ENCODE measurements at places on chromosomes 4 and X. TPM values are rescaled to one million over a fixed set of nuclear protein-coding genes. Genes with fewer than 3 reads are reported as not detected.

Gene CLDN22
- not detected for total RNA-seq

- H3K4me1 ChIP-seq = no peaks in the 10 kb centered on the region
- DNase-seq = no peak
- H3K36me3 ChIP-seq = no peaks in the 10 kb centered on the region
- no peak overlapping the region for H3K27ac ChIP-seq
- no peaks in the 10 kb centered on the region for H3K27me3 ChIP-seq
These were observed 223.6 kb downstream of the PALLD start for GRCh38 chr4:168720396-168720900.

DNA sequence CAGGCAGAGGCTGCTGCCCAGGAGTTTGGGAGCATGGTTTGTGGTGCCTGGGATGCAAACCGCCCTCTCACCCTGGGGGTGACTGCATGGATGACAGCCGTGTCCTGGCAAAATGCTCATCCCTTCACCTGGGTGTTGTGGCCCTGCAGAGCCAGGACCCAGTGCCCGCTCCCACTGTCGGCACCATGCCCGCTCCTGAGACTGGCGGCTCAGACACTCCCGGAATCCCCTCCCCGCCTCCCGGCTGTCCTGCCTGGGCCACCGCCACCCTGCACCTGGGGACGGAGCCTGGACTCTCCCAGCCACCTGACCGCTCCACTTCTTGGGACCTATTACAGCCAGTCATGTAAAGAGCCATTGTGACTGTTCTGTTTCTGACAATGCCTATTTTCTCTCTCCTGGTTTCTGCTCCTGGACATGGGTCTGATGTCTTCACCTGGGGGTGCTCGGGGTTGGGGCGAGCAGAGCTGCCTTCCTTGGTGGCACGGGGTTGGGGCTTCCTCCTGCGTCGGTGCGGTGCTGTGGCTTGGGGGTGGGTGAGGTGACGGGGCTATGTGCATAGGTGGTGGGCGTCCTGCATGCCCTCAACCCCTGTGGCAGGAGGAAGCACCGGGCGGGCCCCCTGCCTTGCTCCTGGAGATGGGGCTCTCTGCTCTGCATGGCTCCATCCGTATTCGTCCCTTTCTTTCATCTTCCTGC is 30.9 kb downstream of the LRPAP1 start:
- H3K4me3 ChIP-seq = no peak overlapping the region
- no peaks in the 10 kb centered on the region for H3K27me3 ChIP-seq
- no peak for DNase-seq

DNA sequence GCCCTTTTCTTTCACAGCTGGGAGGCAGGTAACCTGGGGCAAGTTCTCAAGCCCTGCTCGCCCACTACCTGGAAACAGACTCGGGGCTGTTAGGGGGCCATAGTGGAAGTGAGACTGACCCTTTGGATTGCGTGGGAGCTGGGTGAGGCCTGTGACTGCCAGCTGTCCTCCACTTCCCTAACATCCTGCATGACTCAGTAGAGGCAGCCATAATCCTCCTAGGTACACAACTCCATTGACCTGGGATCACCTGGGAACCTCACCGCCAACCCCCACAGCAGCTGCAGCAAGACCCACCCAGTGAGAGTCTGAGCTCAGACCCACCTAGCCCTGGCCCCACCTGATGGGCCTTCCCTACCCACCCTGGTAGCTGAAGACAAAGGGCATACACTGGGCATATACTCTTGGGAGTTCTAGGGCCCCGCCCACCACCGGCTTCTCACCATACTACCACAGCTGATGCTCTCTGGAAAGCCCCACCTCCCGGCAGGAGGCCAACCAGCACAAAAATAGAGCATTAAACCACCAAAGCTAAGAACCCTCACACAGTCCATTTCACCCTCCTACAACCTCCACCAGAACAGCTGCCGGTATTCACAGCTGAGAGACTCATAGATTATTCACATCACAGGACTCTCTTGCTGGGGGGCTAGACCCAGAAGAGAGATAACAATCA is 61.1 kb upstream of the DCTD start:
- no peaks in the 10 kb centered on the region for H3K4me1 ChIP-seq
- H3K27ac ChIP-seq = no peak overlapping the region
- H3K36me3 ChIP-seq = no peaks in the 10 kb centered on the region
- H3K27me3 ChIP-seq = no peaks in the 10 kb centered on the region
- no peak for DNase-seq
- H3K4me3 ChIP-seq = no peak overlapping the region

DNA sequence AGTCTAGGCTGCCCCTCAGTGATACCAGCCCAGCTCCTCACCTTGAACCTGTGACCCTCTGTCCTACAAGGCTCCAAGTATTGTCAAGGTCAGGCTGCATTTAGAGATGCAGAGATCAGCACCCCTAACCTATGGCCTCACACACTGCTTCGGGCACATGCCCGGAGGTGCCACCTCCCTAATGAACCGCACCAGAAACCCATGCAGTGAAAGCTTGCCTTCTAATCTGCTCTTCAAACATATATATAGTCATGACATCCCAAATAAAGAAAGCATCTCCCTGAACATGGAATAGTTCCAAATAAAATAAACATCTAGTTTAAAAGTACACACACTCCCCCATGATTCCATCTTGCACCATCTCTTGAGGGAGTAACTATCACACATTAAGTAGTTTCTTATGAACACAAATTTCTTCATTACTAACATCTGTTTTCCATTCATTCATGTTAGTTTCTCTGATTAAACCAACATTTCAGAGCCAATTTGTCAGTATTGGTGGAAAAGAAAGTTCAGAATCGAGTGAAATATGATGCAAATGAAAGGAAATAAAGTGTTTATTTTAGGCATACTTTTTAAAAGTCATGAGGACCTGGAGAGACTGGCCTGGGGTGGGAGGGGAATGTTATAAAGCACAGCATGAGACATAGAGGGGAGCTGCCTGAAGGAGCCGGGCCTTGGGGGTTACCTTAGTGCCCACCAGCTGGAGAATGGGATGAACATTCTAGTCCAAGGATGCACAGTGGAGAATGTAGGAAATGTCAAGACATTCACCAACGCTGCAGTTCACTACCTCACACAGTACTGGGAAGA is 19.2 kb downstream of the CC2D2A start:
- H3K36me3 ChIP-seq = no peaks in the 10 kb centered on the region
- no peaks in the 10 kb centered on the region for H3K4me1 ChIP-seq
- H3K27ac ChIP-seq = no peak overlapping the region
- DNase-seq = no peak

GRCh38 chr4:82559735-82560120 is 2.1 kb downstream of the TMEM150C start:
- H3K27me3 ChIP-seq = peaks cover 15% of the 10 kb centered on the region
- no peaks in the 10 kb centered on the region for H3K36me3 ChIP-seq
- H3K4me1 ChIP-seq = no peaks in the 10 kb centered on the region
- H3K4me3 ChIP-seq = no peak overlapping the region
- no peak for DNase-seq

DNA sequence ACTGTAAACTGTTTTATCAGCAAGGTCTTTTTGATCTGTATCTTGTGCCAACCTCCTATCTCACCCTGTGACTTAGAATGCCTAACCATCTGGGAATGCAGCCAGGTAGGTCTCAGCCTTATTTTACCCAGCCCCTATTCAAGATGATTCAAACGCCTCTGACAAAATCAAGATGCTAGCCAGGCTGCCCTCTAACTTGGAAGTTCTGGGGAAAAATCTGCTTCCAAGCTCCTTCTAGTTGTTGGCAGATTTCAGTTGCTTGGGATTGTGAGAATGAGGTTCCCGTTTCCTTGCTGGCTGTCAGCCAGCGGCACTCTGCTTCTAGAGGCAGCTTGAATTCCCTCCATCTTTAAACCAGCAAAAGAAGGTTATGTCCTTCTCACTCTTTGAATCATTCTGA is 34.7 kb downstream of the LUZP4 start:
- no peaks in the 10 kb centered on the region for H3K4me1 ChIP-seq
- DNase-seq = no peak
- H3K27me3 ChIP-seq = no peaks in the 10 kb centered on the region
- no peak overlapping the region for H3K4me3 ChIP-seq
- H3K27ac ChIP-seq = no peak overlapping the region
- no peaks in the 10 kb centered on the region for H3K36me3 ChIP-seq

DNA sequence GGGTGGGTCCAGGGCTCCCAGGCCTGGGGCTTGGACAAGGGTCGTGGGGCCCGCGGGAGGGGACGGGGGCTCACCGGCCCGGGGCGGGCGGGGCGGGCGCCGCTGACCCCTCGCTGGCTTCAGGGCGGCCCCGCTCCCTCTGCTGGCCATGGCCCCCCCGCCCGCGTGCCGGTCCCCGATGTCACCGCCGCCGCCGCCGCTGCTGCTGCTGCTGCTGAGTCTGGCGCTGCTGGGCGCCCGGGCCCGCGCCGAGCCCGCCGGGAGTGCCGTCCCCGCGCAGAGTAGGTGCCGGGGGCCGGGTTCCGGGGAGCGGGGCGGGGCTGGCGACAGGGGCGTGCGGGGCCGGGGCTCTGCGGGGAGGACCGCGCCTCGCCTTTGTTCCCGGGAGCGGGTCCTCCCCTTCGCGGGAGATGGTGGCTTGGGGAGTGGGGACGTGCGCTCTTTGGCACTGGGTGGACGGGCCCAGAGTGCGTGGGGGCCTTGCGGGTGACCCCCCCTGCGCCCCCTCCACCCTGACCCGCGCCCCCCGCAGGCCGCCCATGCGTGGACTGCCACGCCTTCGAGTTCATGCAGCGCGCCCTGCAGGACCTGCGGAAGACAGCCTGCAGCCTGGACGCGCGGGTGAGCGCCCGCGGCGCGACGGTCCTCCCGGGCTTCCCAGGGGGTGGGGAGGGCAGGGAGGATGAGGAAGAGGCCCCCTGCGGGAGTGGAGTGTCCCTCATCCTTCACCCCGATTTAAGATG is 16.8 kb upstream of the NAT8L start:
- H3K27me3 ChIP-seq = peaks cover 7% of the 10 kb centered on the region
- H3K27ac ChIP-seq = no peak overlapping the region
- no peaks in the 10 kb centered on the region for H3K36me3 ChIP-seq
- peaks cover 5% of the 10 kb centered on the region for H3K4me1 ChIP-seq
- H3K4me3 ChIP-seq = no peak overlapping the region

- H3K4me3 ChIP-seq = no peak overlapping the region
- H3K4me1 ChIP-seq = no peaks in the 10 kb centered on the region
- no peaks in the 10 kb centered on the region for H3K27me3 ChIP-seq
- no peak for DNase-seq
- no peaks in the 10 kb centered on the region for H3K36me3 ChIP-seq
These were observed 354.1 kb downstream of the CHIC1 start for GRCh38 chrX:73916931-73917667.

- no peaks in the 10 kb centered on the region for H3K36me3 ChIP-seq
- H3K4me1 ChIP-seq = no peaks in the 10 kb centered on the region
- H3K27ac ChIP-seq = no peak overlapping the region
- no peaks in the 10 kb centered on the region for H3K27me3 ChIP-seq
These were observed 1.5 kb downstream of the KLF8 start for GRCh38 chrX:56233682-56234081.

Gene CSAG2
- total RNA-seq = not detected

GRCh38 chr4:120870279-120870673 is 52.2 kb downstream of the PRDM5 start:
- H3K27ac ChIP-seq = no peak overlapping the region
- no peaks in the 10 kb centered on the region for H3K27me3 ChIP-seq
- H3K4me1 ChIP-seq = no peaks in the 10 kb centered on the region
- no peak for DNase-seq
- H3K36me3 ChIP-seq = no peaks in the 10 kb centered on the region
- no peak overlapping the region for H3K4me3 ChIP-seq

DNA sequence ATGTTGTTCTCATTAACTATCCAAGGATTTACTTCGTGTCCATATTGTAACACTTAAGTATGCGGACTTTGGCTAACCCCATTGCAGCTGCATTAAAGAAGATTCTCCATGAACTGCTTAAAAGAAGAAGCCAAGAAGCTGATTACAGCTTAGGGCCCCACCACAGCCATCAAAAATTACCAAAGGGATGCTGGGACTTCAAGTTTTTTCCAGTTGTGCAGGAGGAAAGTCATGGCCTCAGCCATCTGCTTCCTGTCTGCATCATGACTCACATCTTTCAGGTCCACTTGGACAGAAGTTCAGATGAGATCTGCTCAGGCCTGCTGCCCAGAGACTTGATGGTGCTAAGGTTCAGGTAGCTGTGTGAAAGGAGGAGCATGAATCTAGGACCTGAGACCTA is 38.8 kb upstream of the CAPN6 start:
- no peaks in the 10 kb centered on the region for H3K27me3 ChIP-seq
- DNase-seq = no peak

- H3K36me3 ChIP-seq = no peaks in the 10 kb centered on the region
- H3K27me3 ChIP-seq = no peaks in the 10 kb centered on the region
- H3K27ac ChIP-seq = no peak overlapping the region
These were observed 4.0 kb downstream of the TMEM164 start for GRCh38 chrX:110006821-110007375.

Gene ADGRG4
- not detected for total RNA-seq

GRCh38 chrX:130623518-130623917 is 221.7 kb downstream of the RBMX2 start:
- no peak overlapping the region for H3K27ac ChIP-seq
- no peaks in the 10 kb centered on the region for H3K27me3 ChIP-seq
- no peaks in the 10 kb centered on the region for H3K4me1 ChIP-seq
- H3K4me3 ChIP-seq = no peak overlapping the region

Gene YIPF6
- 17.5 TPM for total RNA-seq

DNA sequence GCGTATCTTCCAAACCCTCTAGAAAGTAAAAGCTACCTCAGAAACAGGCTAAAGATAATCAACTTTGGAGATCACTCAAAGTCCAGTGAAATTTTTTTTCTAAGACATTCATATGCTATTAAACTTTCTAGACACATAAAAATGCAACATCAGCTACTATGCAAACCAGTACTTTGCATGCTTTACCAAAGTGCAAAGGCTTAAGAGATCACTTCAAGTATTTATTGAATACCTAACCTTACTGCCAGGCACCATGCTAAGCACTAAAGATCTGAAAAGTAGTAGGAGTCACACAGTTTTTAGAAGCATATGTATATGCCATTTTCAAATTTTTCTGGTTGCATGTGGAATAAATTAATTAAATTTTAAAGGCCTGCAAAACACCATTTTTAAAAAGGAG is 115.8 kb downstream of the THOC2 start:
- no peak overlapping the region for H3K27ac ChIP-seq
- no peaks in the 10 kb centered on the region for H3K4me1 ChIP-seq
- no peak overlapping the region for H3K4me3 ChIP-seq
- DNase-seq = no peak
- H3K27me3 ChIP-seq = no peaks in the 10 kb centered on the region
- H3K36me3 ChIP-seq = peaks cover 5% of the 10 kb centered on the region

Gene GPAT3
- 5.4 TPM for total RNA-seq

Gene ARHGAP24
- not detected for total RNA-seq

GRCh38 chr4:129581305-129581704 is 485.4 kb downstream of the C4orf33 start:
- H3K27ac ChIP-seq = no peak overlapping the region
- no peak for DNase-seq
- H3K4me3 ChIP-seq = no peak overlapping the region
- H3K27me3 ChIP-seq = no peaks in the 10 kb centered on the region
- H3K36me3 ChIP-seq = no peaks in the 10 kb centered on the region

- H3K4me3 ChIP-seq = no peak overlapping the region
- no peaks in the 10 kb centered on the region for H3K4me1 ChIP-seq
- no peak overlapping the region for H3K27ac ChIP-seq
- H3K27me3 ChIP-seq = no peaks in the 10 kb centered on the region
- H3K36me3 ChIP-seq = no peaks in the 10 kb centered on the region
- DNase-seq = no peak
These were observed 599.7 kb upstream of the TENM3 start for GRCh38 chr4:181643466-181643865.

GRCh38 chr4:159496248-159496647 is 393.4 kb downstream of the RAPGEF2 start:
- DNase-seq = no peak
- no peaks in the 10 kb centered on the region for H3K36me3 ChIP-seq
- no peak overlapping the region for H3K4me3 ChIP-seq
- H3K27me3 ChIP-seq = no peaks in the 10 kb centered on the region
